ENCODE measurements at places on chromosomes 1 and 21.

DNA sequence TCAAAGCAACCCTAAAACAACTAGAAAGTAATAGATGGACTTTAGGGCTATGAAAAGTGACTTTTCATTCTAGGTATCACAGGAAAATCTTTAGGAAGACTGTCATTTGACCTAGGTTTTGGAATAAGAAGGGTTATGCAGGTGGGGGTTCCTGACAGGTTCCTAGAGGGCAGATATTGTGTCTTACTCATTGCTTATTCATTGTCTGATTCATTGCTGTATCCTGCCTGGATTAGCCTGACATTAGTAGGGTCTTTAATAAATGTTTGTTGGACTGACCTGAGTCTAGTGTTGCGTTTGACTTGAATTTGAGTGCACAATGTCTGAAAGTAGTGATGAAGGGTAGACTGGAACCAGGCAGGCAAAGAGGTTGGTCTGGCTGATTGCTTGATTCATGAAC, 6.0 kb downstream of the FNBP1L start:
- no peak for DNase-seq

DNA sequence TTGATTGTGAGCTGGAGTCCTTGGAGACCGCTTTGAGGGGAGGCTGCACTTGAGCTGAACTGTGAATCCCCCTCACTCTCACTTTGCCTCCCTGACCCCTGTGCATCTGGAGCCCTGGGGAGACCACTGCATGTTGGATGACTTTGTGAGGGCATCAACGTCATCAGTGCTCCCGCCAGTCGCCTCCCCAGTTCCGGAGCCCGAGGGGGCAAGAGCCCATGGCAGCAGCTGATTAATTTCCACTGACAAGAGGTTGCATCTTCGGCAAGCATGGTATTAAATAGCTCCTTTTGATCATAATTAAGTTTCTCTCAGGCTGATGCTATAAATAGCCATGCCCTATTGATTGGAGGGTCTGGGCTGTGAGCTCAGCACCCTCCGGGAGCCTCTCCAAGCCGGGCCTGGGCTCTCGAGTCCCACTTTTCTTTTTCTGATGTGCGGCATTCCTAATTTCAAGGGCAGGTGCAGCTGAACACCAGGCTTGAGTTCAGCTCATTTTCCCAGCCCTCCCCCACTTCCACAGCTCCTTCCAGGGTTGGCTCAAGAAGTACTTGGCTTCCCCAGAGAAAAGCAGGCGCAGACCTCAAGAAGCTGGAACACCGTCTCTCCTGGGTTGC, 33.2 kb downstream of the KCND3 start:
- DNase-seq: peak; percentile 17

DNA sequence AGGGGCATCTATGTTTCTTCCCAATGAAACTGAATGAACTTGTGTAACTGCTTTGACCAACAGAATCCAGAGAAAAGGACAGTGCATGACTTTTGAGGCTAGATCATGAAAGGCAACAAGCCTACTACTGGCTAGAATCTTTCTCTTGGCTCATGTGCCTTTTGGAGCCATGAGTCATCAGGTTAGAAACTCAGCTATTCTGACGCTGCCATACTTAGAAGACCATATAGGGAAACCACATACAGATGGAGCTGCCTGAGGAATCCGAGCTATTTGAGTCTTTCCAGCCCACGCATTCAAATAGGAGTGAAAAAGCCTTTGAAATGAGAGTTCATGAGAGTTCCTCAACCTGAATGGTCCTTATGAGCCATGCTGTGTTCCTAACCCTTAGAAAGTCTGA, 738.5 kb upstream of the CHRM3 start:
- no peak for DNase-seq

DNA sequence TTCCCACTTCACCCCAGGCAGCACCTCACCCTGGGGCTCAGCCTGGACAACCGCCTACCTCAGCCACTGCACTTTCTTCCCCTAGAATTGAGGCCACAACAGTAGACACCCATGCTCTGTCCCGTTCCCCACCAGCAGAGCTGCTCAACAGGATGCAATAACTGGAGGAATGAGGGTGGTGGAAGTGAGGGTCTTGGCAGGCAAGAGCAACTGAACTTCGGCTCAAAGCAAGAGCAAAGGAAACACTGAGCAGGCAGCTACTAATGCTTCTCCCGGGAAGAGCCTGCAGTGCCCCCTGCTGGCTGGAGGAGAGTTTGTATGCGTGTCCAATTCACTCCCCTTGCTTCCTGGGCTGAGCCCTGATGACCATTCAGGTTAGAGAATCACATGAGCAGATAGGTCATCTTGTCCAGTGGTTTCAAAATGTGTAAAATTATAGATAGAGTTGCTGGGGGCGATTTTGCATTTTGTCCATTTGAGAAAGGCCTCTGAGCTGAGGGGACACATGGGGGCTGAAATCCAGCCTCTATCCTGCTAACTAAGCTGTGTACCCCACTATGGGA, 13.9 kb downstream of the NT5C1A start:
- DNase-seq: no peak

- DNase-seq: no peak
These were observed 129.7 kb downstream of the ATP1B1 start for GRCh38 chr1:169236143-169236542.

- no peak for DNase-seq
These were observed 5.1 kb upstream of the VWA1 start for GRCh38 chr1:1430114-1430982.

- no peak for DNase-seq
These were observed 4.3 kb downstream of the MCL1 start for GRCh38 chr1:150575072-150575489.

- DNase-seq: no peak
These were observed 3.2 kb downstream of the MTHFR start for GRCh38 chr1:11802616-11802972.

DNA sequence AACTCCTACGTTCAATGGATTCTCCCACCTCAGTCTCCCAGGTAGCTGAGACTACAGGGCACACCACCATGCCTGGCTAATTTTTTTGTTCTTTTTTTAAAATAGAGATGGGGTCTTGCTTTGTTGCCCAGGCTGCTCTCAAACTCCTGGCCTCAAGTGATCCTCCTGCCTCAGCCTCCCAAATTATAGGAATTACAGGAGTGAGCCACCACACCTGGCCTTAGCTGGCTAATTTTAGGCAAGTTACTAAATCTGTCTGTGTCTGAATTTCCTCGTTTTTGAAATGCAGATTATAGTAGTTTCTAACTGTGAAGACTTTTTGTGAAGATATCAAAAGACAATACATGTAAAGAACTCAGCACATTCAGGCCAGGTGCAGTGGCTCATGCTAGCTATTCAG, 13.7 kb downstream of the ACBD6 start:
- DNase-seq: no peak

DNA sequence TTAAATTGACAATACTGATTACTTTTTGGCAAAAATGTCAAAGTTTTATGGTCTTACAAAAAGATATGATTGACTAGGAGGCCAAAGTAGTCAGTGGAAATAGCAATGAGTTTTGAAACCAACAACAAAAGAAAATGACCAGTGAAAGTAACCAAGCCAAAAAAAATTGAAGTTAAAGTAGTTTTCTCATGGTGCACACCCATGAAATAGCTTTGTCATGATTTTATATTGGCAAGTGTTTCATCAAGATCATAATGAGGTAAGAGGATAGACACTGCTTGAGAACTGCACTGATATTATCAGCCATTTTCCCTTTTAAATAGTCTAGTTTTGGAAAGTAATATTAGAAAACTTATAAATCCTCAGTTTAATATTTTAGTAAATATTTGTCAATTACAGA, 206.2 kb upstream of the ADAMTS5 start:
- no peak for DNase-seq

- DNase-seq: no peak
These were observed 182.3 kb downstream of the FCRL5 start for GRCh38 chr1:157369808-157370521.

DNA sequence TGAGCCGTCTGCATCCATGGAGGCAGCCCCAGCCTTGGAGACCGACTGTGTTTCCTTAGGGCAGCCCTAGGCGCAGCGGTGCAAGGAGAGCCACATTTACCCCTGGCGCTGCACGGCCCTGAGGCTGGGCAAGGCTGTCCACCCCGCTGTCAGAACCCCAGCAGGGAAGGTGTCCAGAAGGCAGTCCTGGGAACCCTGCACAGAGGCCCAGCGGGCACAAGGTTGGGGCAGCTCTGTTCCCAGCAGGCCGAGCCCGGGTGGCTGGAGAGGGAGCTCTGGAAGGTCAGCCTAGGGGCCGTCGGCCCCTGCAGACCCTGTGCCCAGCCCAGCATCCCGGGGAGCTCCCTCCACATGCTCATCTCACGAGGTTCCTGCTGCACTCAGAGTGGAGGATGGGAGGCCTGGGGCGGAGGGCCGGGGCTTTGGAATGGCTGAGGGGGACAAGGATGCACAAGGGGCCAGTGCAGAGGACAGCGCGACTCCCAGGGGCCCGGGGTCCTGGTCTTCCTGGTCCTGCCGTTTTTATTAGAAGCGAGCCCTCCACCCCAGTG, 19.9 kb upstream of the SAMD11 start:
- no peak for DNase-seq

DNA sequence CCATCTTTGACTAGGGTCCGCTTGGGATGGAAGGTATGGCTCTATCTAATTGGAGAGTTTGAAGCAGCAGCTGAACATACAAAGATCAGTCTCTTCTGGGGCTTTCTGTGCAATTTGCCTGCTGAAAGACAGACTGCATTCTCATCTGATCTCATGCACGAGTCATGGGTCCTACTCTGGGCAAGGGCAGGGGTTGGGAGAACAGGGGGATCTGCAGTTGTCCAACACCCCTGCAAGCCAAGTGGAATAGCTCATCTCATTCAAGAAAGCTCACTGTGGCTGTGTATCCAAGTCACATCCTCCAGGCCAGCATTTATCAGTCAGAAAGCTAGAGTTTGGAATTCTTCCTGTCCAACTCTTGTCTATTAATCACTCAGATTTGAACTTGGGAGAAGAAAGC, 177.2 kb upstream of the C8B start:
- DNase-seq: no peak

- DNase-seq: no peak
These were observed 13.0 kb downstream of the WNT9A start for GRCh38 chr1:227934476-227935313.

- DNase-seq: no peak
These were observed 66.2 kb upstream of the HMCN1 start for GRCh38 chr1:185668013-185668412.

DNA sequence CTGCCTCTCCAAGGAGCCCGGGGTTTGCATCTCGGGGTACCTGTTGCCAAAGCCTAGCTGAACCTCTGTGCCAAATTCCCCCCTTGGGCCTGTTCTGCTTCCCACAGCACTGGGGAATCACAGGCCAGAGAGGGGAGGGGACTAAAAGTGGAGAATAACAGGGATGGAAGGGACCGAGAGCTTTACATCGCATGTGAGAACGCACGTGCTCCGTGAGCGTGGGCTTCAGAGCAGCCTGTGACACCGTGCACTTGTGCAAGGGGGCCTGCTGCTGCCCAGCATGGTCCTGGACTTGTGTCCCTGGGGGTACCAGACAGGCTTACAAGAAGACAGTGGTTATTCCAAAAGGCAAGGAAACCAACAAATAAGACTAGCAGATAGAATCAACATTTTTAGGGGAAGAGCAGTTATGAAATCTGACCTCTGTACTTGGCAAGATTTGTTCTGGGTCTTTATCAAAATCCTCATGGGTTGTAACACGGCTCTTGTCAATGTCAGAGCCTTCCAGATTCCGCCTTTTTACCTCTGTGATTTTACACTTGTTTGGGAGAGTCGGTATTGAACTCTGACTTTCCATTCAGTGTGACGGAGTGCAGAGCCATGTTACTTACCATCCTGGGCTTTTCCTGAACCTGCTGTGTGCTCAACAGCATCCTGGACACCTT, 36.2 kb upstream of the TNFRSF1B start:
- no peak for DNase-seq

- DNase-seq: no peak
These were observed 6.1 kb downstream of the NPL start for GRCh38 chr1:182795563-182796228.

DNA sequence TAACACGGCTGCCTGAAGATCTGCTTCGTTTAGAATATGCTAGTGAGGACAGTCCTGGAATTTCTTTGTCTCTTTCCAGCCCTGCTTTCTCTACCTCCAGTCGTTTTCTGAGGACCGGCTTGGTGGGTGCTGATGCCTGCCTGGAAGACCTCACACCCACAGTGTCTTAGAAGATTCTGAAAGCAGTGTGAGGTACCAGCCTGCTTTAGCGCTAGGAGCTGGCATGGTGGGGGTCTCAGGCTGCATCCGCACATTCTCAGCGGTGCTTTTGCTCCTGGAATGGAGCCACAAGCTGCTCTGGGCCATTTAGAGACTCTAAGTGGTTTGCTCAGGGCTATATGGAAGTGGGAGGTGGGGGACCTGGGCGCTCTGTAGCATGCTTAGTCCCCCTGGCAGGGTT, 61.4 kb downstream of the CD247 start:
- no peak for DNase-seq

DNA sequence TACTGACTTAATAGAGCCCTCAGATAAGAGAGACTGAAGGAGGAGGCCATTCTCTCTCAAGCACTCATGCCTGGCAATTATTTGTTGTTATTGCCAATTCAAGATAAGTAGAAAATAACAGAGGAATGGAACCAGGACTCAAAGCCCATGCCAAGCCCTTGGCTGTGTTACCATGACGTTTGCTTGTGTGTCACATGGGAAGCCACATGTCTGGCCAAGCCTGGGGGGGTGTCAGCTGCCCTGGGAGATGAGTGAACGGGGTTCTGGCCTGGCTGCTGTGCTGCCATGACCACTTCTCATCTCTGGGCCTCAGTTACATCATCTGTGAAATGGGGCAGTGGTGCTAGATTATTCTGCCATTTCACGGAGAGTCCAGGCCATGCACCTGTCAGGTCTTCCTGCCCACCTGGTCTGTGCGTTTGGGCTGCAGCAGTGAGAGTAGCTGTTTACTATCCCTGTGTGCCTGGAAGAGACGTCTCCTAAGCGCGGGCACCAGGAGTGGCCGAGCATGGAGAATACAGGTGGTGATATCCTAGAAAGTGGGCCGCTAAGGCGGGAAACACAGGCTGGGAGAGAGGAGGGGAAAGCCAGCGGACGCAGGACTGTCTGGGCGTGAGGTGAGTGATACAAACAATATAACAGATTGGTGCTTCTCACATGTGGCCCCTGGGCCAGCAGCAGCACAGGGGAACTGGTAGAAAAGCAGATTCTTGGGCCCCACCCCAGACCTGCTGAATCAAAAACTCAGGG, 67.8 kb downstream of the MAN1C1 start:
- no peak for DNase-seq

- DNase-seq: no peak
These were observed 54.3 kb downstream of the ABL2 start for GRCh38 chr1:179175011-179175841.

All from NCI-H1417 treated with DMSO at 0.1 percent for 48 hours (cell line).